ENCODE measurements at places on chromosomes 11 and 22.

- DNase-seq, result no peak
These were observed 27.3 kb upstream of the L3MBTL2 start for GRCh38 chr22:41177622-41178424.

DNA sequence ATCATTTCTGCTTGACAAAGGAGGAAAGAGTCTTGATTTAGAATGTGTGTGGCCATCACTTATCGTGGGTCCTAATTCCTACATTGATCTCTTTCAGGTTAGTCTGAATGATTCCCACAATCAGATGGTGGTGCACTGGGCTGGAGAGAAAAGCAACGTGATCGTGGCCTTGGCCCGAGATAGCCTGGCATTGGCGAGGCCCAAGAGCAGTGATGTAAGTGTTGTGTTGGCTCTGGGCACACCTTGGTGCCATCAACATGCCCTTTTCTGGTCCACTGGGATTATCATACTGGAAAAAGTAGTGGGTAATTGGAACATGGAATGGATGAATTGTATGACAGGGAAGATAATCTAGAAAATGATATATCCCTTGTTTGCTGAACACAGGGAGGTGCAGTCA lies 17.1 kb upstream of the SORL1-AS1 start:
- DNase-seq, result no peak

DNA sequence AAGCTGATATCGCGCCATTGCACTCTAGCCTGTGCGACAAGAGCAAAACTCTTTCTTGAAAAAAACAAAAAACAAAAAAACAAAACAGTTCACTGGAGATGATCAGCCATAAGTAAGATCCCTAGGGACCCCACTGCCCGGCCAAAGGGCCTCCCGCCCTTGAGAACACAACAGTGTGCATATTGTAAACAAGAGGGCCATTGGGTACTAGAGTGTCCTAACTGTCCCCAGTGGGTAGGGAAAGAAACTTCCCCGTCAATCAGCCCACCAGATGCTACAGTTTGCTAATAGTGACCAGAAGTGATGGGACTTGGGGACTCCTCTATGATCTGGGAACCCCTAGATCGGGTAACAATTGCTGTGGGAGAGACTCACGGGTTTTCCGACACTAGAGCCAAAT lies 3.7 kb upstream of the ACY3 start:
- no peak for DNase-seq

GRCh38 chr11:569158-569885 lies 6.9 kb upstream of the PHRF1 start:
- DNase-seq, result no peak

DNA sequence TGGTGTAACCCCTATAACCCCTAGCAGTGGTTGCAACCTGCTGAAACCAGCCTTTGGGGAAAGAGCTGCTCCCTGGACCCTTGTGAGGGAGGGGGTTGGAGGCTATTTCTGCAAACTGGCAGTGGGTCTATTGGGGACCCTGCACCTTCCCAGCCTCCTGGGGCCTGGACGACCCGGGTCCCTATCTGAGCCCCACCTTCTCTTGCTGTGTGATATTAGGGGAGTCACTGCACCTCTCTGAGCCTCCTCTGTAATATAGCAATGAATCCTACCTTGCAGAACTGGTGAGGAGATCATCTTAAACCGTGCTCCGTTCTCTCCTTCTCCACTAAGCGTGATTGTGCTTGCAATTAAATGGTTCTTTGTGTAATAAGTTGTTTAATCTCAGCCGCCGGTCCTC lies 24.0 kb upstream of the MPPED1 start:
- no peak for DNase-seq

GRCh38 chr11:47848700-47849155 lies 578 bp upstream of the NUP160 start:
- DNase-seq, result no peak

- no peak for DNase-seq
These were observed 27.7 kb downstream of the OR6Q1 start for GRCh38 chr11:58058276-58059006.

DNA sequence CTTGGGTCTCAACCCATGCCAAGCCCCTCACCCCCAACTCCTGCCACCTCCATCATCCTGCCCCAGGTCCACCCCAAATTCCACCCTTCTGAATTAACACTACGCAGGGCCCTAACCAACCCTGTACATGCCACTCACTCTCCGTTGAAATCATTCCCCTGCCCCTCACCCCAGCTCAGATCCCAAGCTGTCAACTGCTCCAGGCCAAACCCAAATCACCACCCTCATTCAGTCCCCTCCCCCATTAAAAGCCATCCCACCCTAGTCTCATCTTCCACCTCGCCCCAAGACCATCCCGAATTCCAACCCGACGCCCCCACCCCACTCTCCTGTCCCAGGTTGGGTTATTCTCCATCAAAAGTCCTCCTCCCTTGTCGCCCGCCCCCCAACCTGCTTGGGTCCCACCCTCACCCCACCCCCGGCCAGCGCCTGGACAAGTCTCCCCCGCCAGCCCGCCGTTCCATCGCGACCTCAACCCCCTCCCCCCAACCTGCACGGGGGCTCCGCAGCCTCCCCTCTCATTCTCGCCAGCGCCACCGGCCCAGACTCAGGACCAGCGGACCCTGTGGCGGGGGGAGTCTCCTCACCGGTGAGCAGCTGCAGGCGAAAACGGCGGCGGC lies 466 bp downstream of the FAM168A start:
- no peak for DNase-seq

GRCh38 chr11:10317151-10317755 lies 12.4 kb downstream of the ADM start:
- no peak for DNase-seq

DNA sequence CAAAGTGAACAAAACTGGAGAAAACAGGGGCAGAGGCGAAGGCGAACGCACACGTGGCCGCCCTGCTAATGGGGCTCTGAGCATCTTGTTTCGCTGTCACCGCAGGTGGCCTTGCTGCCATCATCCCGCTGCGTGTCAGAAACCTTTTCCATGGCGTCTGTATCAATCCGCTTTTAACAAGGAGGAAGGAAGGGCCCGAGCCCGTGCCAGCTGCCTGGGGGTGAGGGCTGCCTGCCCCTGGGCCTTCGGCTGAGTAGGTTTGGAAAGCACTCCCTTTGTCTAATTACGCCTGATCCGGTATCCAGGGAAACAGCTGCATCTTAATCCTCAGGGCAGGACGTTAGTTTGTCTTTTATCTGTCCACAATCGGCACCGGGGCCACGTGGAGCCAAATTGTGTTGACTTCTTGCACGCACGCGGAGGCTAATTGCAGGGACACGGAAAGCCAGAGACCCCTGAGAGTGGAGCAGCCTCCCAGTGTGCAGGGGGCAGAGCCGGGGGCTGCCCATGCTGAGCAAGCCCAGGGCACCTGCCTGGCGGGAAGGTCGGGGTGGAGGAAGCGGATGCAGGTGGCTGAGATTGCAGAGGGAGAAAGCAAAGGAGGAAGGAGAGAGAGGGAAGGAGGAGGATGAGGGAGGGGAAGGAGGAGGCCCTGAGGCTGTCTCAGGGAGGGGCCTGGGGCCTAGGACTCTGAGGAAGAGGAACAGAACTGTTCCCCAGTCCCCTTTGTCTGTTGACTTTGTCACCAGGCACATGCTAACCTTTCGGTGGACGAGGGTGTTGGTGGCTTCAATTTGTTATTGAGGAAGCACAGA lies 19.2 kb upstream of the TH start:
- no peak for DNase-seq

DNA sequence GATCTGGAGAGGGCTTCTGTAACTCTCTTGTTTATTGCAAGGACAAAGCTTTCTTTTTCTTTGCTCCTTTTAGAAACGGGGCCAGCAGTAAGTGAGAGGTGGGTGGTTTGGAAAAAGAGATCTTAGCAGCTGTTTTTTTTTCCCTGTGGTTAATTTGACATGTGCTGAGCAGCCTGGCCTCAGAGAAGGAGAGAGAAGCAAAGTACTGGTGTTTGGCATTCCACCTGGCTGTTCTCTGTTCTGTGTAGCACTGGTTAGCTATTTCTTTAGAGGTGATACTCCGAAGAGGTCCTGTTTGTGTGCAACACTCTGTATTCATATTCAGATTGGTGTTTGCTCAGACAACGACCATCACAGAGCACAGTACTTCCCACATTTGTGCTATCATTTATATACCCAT lies 80.8 kb upstream of the SORL1-AS1 start:
- DNase-seq, result no peak

DNA sequence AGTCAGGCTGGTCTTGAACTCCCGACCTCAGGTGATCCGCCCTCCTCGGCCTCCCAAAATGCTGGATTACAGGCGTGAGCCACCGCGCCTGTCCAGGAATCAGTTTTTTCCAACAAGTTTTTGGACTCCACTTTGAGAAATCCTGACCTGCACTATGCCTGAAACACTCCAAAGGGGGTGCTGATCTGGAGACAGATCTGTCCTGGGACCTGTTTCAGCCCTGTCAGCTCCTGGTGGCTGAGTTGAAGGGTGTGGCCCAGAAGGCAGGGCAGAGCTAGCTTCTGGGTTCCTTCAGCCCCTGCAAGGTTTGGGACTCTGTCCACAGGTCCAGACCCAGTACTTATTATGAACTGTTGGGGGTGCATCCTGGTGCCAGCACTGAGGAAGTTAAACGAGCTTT lies 1.2 kb downstream of the DNAJC4 start:
- DNase-seq, result no peak

DNA sequence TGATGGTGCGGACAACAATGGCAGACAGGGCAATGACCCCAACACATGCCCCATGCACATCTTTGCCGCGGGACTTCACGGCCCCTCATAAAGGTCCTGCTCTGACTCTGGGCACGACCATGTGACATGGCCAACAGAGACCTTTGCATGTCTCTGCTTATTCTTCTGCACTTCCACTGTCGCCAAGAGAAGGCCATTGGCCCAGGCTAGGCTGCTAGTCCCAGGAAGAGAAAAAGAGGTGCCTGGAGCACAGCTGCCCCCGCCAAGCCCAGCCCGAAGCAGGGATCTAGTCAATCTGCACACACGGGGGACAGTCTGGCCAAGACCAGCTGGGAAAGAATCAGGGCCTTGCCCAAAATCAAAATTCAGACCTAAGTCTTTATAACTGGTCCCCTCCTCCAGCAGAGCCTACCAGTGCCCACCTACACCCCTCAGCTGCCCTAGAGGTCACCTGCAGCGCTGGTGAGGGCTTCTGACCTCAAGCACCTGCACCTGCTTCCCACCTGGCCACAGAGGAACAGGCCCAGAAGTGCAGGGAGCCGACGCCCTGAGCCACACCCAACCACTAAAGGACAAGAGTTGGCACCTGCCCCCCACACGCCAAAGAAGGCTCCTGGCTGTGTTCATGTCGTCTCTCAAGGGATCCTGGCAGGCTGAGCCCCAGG lies 8.1 kb downstream of the SULT4A1 start:
- no peak for DNase-seq

GRCh38 chr11:118592616-118593367 lies 14.6 kb upstream of the PHLDB1 start:
- no peak for DNase-seq

DNA sequence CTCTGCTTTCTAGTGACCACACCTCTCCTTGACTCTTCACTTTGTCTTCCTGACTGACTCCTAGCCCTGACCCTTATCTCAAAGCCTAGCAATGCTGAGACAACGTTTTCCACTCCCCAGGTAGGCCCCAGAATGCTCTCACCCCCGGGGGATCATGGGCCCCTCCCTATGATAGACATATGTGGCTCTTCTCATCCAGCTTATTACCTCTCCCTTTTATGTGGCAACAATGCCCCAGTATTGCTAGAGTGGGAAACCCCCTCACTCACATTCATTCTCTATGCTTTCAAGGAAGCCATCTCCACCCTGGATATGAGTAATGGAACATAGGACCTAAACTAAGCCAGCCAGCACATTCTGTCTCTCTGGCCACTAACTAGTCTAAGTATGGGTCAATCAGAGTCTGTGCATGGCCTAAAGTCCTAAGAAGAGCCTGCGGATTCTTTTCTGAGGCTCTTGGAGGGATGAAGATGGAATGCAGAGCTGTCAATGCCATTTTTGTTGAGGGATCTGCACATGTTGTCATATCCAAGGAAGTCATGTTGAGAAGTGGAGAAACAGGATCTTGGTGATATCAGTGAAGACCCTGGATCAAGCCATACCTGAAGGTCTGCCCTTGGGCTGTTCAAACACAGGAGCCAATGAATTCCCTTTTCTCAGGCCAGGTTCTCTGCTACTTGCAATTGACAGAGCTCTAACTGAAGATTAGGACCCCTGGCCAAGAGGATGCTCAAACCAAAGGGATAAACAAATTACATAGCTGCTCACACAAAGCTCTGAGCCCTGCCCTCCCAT lies 79.8 kb upstream of the GRK3 start:
- peak; percentile 40 for DNase-seq

GRCh38 chr11:35009191-35009943 lies 92.9 kb downstream of the PDHX start:
- no peak for DNase-seq

GRCh38 chr11:13207665-13208594 lies 69.7 kb upstream of the BMAL1 start:
- no peak for DNase-seq

- DNase-seq, result no peak
These were observed 15.2 kb upstream of the OR52K2 start for GRCh38 chr11:4433856-4434255.

DNA sequence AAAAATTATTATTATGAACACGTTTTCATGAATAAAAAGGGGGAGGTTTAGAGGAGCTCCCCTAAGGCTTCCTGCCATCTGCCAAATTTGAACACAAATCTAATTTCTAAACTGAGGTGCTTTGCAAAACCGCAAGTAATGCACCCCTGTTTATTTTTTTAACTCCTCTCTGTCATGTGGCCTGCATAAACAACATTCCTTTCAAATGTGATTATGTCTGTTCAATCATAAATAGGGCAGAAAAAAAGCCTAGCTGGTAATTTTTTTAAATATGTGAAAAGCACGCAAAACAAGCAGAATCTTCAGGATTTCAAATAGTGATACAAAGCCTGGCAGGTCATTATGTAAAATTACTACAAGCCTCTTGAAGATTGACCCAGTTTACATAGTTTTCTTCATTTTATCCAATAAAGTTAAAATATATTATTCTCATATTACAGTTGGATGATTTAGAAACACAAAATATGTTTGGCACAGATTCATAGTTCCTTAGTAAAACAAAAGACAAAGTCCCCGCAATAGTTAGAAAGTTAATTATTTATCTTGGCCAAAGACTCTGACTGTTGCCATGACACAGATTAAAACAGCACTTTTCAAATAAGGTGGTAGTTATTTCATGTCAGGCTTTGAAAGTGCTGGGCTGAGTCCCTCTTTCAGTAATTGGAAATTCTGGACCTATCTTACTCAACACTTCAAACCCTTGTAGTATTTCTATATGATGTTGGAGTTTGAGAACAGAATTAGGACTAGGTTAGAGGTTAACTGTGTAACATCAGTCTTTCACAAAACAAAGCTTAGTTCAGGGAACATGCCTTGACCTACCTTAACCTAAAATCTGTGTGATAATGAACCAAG lies 200.3 kb upstream of the MPPED2 start:
- no peak for DNase-seq
